Ascending aorta (tissue), 2 donors: ENCODE measurements at places on chromosomes 2 and 18. TPM values are rescaled to one million over a fixed set of nuclear protein-coding genes. Genes with fewer than 3 reads are reported as not detected.

DNA sequence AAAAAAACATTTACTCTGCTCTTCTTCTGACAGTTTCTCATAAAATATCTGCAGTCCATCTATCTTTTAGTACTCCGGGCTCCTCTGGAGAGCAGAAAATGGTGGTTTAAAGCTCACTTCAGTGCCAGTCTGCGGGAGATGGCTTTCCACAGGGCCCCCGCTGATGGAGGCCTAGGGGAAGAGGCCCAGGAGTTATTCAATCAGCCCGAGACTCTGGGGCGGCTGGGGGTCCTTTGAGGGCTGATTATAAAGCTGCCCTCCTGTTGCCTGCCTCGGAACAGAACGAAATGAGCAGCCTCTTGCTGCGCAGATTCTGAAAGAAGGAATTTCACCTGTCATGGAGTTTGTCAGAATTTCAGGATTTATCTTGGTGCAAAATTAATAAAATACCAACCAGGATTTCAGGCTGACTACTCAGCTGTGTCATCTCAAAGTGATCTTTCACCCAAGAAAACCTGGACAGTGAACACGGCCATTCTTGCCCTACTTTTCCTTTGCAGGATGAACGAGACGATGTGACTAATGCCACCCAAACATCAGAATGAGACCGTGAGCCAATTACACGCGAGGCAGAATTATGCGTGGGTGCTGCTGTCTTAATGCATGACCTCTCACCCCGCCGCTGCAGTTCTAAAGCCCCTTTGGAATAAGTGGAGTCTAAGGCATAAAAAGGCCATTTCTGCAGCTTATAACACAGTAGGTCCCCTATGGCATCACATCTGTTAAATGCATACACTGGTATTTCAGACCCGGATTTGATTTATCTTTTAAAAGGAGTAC is 273.8 kb downstream of the ZNF521 start:
- no peak overlapping the region for H3K4me3 ChIP-seq
- no peak for DNase-seq
- H3K27ac ChIP-seq: no peak overlapping the region
- H3K27me3 ChIP-seq: no peaks in the 10 kb centered on the region
- H3K36me3 ChIP-seq: no peaks in the 10 kb centered on the region
- H3K4me1 ChIP-seq: no peaks in the 10 kb centered on the region

- DNase-seq: no peak
- no peak overlapping the region for H3K4me3 ChIP-seq
- H3K36me3 ChIP-seq: no peaks in the 10 kb centered on the region
- peak overlapping the region; percentile 99 for H3K27ac ChIP-seq
- peaks cover 15% of the 10 kb centered on the region for H3K4me1 ChIP-seq
- no peaks in the 10 kb centered on the region for H3K27me3 ChIP-seq
Observed at GRCh38 chr2:186588421-186588820, 1.4 kb upstream of the ITGAV start.

DNA sequence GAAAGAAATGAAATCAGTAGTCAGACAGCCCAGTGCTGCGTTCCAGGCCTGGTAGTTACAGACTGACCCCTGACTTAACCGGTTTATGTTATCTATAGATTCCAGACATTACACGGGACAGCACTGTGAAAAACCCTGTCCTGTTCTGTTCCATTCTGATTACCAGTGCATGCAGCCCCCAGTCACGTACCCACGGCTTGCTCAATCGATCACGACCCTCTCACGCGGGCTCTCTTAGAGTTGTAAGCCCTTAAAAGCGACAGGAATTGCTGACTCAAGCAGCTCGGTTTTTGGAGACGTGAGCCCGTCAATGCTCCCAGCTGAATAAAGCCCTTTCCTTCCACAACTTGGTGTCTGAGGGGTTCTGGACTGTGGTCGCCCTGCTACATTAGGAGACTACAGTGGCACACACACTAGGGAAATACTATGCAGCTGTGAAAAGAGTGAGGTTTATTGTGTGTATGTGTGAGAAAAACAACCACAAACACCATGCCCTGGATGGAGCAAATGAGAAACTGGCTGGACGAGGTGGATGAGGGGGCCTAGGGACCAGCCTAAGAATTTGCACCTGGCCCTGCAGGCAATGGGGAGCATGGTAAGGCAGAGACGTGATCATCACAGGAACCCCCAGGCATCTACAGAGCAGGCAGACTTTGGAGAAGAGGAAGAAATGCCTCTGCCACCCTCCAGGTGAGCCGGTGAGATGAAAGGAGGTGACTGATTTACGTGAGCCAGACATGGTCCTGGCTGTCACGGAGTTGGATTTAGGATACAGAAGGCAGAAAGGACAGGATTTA is 49.1 kb upstream of the SEMA4C start:
- H3K36me3 ChIP-seq: no peaks in the 10 kb centered on the region
- no peaks in the 10 kb centered on the region for H3K4me1 ChIP-seq
- no peak overlapping the region for H3K27ac ChIP-seq
- DNase-seq: no peak

GRCh38 chr2:199762963-199763362 is 88.0 kb downstream of the FTCDNL1 start:
- no peak overlapping the region for H3K4me3 ChIP-seq
- H3K4me1 ChIP-seq: no peaks in the 10 kb centered on the region
- no peak overlapping the region for H3K27ac ChIP-seq
- no peaks in the 10 kb centered on the region for H3K36me3 ChIP-seq
- no peak for DNase-seq
- H3K27me3 ChIP-seq: no peaks in the 10 kb centered on the region

DNA sequence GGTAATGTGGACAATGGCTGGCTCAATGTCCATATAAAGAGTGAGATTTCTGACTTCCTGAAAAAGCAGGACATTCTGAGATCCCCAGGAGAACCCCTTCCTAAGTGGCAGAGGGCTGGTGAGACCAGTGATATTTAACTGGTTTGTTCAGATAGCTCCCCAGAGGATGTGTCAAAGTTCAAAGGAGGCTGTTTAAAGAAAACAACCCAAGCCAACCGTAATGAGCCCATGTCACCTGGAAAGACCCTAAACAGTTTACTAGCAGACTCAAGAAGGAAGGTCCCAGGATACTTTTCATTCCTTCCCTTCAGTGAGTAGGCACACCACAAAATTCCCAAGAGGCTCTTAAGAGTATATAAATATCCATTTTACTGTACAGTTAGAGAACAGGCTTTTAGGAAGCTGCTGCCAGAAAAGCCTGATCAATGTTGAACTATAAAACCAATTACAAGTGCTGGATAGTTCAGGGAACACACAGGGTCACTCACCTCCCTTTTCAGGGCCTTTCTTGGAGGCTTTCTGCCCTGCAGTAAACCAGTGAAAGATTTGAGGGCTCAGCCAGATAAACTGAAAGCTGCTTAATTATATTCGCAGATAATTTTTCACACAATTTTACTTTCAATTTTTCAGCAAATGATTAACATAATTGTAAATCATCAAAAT is 293.5 kb downstream of the ASXL3 start:
- no peak overlapping the region for H3K27ac ChIP-seq
- no peaks in the 10 kb centered on the region for H3K27me3 ChIP-seq
- DNase-seq: no peak
- no peaks in the 10 kb centered on the region for H3K36me3 ChIP-seq
- H3K4me1 ChIP-seq: no peaks in the 10 kb centered on the region

GRCh38 chr18:53796040-53796729 is 428.3 kb downstream of the MBD2 start:
- no peaks in the 10 kb centered on the region for H3K4me1 ChIP-seq
- H3K4me3 ChIP-seq: no peak overlapping the region
- no peak for DNase-seq

DNA sequence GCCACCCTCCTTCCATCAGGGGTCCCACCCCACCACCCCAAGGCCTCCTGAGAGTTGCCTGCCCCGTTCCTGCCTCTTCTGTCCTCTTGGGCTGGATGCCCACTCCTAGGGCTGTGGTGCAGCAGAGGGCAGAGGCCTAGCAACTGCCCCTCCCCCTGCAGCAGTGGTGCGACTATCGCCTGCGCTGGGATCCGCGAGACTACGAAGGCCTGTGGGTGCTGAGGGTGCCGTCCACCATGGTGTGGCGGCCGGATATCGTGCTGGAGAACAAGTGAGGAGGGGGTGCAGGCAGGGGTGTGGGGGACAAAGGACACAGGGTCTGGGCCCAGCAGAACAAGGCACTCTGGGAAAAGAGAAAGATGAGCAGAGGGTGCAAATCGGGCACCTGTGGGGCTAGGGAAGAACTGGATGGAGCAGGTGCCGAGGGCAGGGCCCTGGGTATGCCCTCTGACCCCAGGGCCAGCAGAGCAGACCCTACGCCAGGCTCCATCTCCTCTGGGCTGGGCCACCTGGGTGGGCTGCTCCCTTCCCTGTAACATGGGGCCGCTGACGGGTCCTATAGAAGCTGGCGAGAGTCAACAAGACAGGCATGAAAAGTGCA is 1.0 kb downstream of the CHRNG start:
- H3K4me1 ChIP-seq: no peaks in the 10 kb centered on the region
- no peak for DNase-seq
- H3K27ac ChIP-seq: no peak overlapping the region
- H3K27me3 ChIP-seq: no peaks in the 10 kb centered on the region

GRCh38 chr2:239553376-239554000 is 152.7 kb upstream of the HDAC4 start:
- no peaks in the 10 kb centered on the region for H3K27me3 ChIP-seq
- H3K4me3 ChIP-seq: no peak overlapping the region
- H3K4me1 ChIP-seq: no peaks in the 10 kb centered on the region

GRCh38 chr2:176206136-176206535 is 17.7 kb downstream of the HOXD1 start:
- no peak overlapping the region for H3K4me3 ChIP-seq
- no peak overlapping the region for H3K27ac ChIP-seq
- DNase-seq: no peak
- no peaks in the 10 kb centered on the region for H3K4me1 ChIP-seq
- H3K36me3 ChIP-seq: no peaks in the 10 kb centered on the region

GRCh38 chr2:173963817-173964564 is 1.2 kb downstream of the SP3 start:
- H3K27ac ChIP-seq: peak overlapping the region; percentile 99
- peak overlapping the region; percentile 98 for H3K4me3 ChIP-seq
- peak; percentile 52 for DNase-seq

GRCh38 chr2:64982311-64982857 is 6.8 kb upstream of the SLC1A4 start:
- no peak overlapping the region for H3K27ac ChIP-seq
- no peaks in the 10 kb centered on the region for H3K36me3 ChIP-seq
- no peaks in the 10 kb centered on the region for H3K27me3 ChIP-seq
- no peaks in the 10 kb centered on the region for H3K4me1 ChIP-seq

- no peaks in the 10 kb centered on the region for H3K4me1 ChIP-seq
- H3K27me3 ChIP-seq: no peaks in the 10 kb centered on the region
- H3K4me3 ChIP-seq: no peak overlapping the region
Observed at GRCh38 chr18:76195601-76196000, 299.4 kb downstream of the ZNF516 start.

DNA sequence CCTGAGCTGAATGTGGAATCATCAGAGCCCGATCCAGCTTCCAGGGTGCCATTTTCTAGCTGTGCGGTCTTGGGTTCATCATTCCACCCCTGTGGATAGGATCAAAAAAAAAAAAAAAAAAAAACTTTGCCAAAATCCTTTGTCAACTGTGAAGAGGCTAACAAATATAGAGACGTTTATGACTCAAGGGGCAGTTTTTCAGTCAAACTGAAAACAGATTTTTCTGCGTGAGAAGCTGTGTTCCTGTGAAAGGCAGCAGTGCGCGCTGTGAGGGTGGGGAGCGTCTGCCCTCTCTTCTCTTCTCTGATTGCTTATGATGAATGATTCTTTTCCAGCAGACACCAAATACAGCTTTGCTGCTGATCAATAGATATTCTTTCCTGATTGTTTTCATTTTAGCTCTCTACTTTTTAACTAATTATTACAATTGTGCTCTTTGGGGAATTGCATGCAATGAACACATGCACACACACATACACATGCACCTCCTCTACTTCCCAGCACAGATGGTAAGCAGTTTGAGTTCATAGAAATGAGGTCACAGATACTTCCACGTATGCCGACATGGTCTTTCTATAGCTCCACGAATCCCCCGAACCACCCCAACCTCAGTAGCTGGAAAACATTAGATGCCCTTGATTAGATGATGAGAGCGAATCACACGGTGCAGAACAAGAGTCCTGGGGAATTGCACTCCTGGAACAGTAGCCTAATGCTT is 175.4 kb downstream of the NRP2 start:
- no peak for DNase-seq
- no peaks in the 10 kb centered on the region for H3K36me3 ChIP-seq
- no peak overlapping the region for H3K4me3 ChIP-seq
- no peaks in the 10 kb centered on the region for H3K27me3 ChIP-seq
- H3K27ac ChIP-seq: no peak overlapping the region
- H3K4me1 ChIP-seq: no peaks in the 10 kb centered on the region

DNA sequence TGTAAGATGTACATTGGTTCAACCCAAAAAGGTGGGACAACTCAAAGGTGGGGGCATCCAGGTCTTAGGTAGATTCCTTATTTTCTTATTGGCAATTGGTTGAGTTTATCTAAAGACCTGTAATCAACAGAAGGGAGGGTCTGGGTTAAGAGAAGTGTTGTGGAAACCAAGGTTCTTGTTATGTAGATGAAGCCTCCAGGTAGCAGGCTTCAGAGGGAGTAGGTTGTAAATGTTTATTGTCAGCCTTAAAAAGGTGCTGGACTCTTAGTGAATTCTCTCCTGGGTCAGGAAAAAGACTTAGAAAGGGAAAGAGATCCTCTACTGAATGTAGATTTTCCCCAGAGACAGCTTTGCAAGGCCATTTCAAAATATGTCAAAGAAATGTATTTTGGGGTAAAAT is 125.3 kb upstream of the NDUFV2 start:
- no peaks in the 10 kb centered on the region for H3K36me3 ChIP-seq
- DNase-seq: no peak
- H3K27me3 ChIP-seq: no peaks in the 10 kb centered on the region
- H3K4me1 ChIP-seq: no peaks in the 10 kb centered on the region

DNA sequence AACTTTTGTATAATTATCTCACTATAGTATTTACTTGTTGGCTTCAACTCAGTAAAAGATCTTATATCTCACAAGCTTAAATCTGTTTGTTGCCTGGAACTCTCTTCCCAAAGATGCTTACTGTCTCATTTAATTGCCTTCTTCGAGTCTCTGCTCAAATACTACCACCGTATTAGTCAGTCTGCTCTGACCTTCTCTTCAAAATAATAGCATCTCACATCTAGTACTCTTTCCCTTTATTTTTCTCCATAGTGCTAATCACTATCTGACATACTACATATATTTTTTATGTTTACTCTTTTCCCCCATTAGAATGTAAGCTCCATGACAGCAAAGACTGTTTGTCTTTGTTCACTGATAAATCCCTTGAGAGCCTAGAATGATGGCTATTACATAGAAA is 10.6 kb upstream of the MPP4 start:
- peaks cover 42% of the 10 kb centered on the region for H3K36me3 ChIP-seq
- no peak overlapping the region for H3K4me3 ChIP-seq
- no peak for DNase-seq
- no peaks in the 10 kb centered on the region for H3K4me1 ChIP-seq

SPR gene
- 68.3 TPM for total RNA-seq

WDR12 gene
- 2.1 TPM for total RNA-seq

GKN1 gene
- total RNA-seq: 1.9 TPM

ITPRID2 gene
- total RNA-seq: 50.9 TPM

HAAO gene
- 7.2 TPM for total RNA-seq

DRC1 gene
- not detected for total RNA-seq

RIF1 gene
- total RNA-seq: 10.7 TPM

ANKRD29 gene
- 118 TPM for total RNA-seq

SCTR gene
- not detected for total RNA-seq

CD207 gene
- total RNA-seq: not detected
